ENCODE measurements at places on chromosomes 4 and X. TPM values are rescaled to one million over a fixed set of nuclear protein-coding genes. Genes with fewer than 3 reads are reported as not detected.
A peak's percentile ranks its signal among the peaks of the same experiment; 100 is the strongest.

GRCh38 chrX:119406776-119407175, 7.6 kb downstream of the SLC25A43 start:
- no peaks in the 10 kb centered on the region for H3K36me3 ChIP-seq
- no peaks in the 10 kb centered on the region for H3K27me3 ChIP-seq
- H3K4me3 ChIP-seq, result no peak overlapping the region
- no peak for DNase-seq
- no peaks in the 10 kb centered on the region for H3K4me1 ChIP-seq

- no peak overlapping the region for H3K4me3 ChIP-seq
- H3K27ac ChIP-seq, result no peak overlapping the region
- no peaks in the 10 kb centered on the region for H3K27me3 ChIP-seq
These were observed 51.7 kb downstream of the RAB28 start for GRCh38 chr4:13432453-13432852.

Gene SSX2
- total RNA-seq, result not detected

Gene SSX4B
- total RNA-seq, result not detected

DNA sequence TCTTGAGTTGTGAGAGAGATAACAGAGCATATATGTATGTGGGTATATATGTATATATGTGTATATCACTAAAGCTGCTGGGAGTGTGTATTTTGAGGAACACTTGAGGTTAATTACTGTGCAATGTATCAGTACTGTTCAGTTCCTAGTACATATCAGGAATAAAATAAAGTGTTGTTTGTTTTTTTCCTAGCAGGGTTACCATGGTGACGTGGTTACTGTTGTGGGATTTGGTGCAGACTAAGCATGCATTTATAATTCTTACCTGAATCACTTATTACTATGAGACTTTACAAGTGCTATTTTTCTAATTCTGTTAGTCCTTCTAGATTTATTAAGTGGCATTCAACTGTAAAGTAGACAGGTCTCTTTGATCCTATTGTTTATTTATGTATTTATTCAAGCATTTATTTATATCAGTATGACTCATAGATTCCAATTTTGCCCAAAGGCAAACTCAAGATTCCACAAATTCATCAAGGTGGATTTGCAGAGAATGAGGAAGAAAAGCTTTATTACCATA, 26.9 kb upstream of the BEX4 start:
- no peaks in the 10 kb centered on the region for H3K36me3 ChIP-seq
- no peak for DNase-seq
- no peak overlapping the region for H3K4me3 ChIP-seq

DNA sequence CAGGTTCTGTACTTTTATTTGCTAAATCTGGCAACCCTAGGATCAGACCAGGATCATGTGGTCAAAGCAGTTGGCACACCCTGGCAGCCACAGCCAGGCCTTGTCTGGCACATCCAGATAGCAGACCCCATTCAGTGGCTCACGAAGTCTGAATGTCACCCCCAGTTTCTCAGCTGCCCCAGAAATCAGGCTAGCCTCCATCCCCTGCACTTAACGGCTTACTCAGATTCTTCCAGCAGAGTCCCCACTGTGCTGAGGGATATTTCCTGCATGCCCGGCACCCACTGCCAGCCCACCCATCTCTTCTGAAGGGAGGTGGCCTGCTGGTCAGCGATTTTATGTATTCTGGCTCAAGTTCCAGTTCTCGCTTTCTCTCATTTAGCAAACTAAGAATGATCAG, 4.7 kb upstream of the AWAT2 start:
- no peaks in the 10 kb centered on the region for H3K4me1 ChIP-seq
- no peak overlapping the region for H3K4me3 ChIP-seq
- peaks cover 4% of the 10 kb centered on the region for H3K27me3 ChIP-seq
- DNase-seq, result no peak
- no peaks in the 10 kb centered on the region for H3K36me3 ChIP-seq
- H3K27ac ChIP-seq, result no peak overlapping the region

Gene STAP1
- 32.5 TPM for total RNA-seq

DNA sequence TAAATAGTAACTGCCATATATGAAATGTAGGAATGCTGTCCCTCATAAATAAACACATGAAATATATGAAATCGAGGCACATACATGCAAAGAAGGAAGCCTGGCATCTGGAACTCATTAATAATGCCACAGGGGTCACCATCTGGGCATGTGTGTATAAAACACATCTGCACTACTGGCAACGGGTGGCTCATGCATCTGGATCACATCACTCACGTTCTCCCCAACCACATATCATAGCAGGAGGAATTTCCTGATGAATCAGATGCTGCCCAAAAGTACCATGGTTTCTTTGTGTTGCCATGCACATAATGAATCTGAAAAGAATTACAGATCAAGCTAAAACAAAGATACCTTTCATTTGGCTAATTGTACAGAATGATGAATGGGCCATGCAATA, 28.6 kb downstream of the RNF175 start:
- H3K36me3 ChIP-seq, result no peaks in the 10 kb centered on the region
- peaks cover 4% of the 10 kb centered on the region for H3K4me1 ChIP-seq
- H3K27me3 ChIP-seq, result peaks cover 39% of the 10 kb centered on the region
- H3K27ac ChIP-seq, result no peak overlapping the region

DNA sequence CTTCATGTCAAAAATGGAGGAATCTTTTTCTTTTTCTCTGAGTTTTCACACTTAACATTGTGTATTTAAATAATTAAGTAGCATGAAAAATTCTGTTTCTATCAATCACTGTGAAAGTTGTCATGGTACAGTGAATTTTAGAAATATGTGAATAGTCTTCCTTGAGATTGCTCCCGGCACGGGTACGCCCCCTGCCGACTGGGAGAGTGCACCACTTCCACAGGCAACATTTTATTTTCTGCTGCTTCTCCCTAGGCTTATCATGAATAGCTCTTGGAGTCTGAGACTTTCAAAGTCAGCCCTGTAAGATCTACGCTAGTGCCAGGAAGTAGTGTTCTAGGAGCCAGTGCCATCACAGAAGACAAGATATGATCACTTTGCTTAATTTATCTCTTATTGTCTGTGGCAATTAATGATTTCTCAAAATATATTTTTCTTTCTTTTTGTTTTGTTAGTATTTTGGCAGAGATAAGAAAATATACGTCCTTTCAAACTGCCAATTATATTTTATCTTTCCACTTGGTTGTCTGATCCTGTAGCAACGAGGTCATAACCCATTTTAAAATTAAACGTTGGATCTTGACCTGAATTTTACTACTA, 763.8 kb upstream of the AADAT start:
- DNase-seq, result peak; percentile 7
- H3K27ac ChIP-seq, result no peak overlapping the region
- no peaks in the 10 kb centered on the region for H3K36me3 ChIP-seq
- H3K4me1 ChIP-seq, result peaks cover 3% of the 10 kb centered on the region

Gene TRIML2
- not detected for total RNA-seq

All from activated CD4-positive, alpha-beta T cell treated with anti-CD3 and anti-CD28 coated beads, Interleukin-2, amount 10 ng/mL, durations not matched to agents 7 days and 5 days (primary cell).